Skin of body (tissue), 3 donors: ENCODE measurements at places on chromosomes 7 and 10.

GRCh38 chr10:60827791-60828488, 49.7 kb downstream of the CDK1 start:
- no peak for DNase-seq

DNA sequence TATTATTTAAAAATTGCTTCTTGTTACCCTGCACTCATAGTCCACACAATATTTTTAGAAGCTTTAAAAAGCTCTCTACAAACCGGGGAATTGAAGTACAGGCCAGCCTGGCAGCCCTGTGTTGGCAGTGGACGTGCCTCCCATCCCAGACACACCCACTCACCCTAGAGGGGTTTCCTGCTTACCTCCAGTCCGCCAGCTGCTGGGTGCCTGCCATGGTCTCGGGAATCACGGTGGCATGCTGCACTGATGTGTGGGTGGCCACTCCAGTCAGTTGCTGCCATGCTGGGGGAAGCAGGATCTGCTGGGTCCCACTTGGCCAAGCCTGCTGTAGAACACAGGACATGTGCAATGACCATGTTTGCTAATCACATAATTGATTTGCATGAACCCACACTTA, 80.4 kb downstream of the CLEC2L start:
- DNase-seq, result no peak

GRCh38 chr10:98172495-98172894, 38.0 kb downstream of the R3HCC1L start:
- no peak for DNase-seq

- no peak for DNase-seq
These were observed 34.5 kb upstream of the AQP1 start for GRCh38 chr7:30877015-30877769.

GRCh38 chr10:130453036-130453720, 317.0 kb downstream of the GLRX3 start:
- no peak for DNase-seq

GRCh38 chr10:93516006-93516380, 19.6 kb downstream of the CEP55 start:
- DNase-seq, result no peak

DNA sequence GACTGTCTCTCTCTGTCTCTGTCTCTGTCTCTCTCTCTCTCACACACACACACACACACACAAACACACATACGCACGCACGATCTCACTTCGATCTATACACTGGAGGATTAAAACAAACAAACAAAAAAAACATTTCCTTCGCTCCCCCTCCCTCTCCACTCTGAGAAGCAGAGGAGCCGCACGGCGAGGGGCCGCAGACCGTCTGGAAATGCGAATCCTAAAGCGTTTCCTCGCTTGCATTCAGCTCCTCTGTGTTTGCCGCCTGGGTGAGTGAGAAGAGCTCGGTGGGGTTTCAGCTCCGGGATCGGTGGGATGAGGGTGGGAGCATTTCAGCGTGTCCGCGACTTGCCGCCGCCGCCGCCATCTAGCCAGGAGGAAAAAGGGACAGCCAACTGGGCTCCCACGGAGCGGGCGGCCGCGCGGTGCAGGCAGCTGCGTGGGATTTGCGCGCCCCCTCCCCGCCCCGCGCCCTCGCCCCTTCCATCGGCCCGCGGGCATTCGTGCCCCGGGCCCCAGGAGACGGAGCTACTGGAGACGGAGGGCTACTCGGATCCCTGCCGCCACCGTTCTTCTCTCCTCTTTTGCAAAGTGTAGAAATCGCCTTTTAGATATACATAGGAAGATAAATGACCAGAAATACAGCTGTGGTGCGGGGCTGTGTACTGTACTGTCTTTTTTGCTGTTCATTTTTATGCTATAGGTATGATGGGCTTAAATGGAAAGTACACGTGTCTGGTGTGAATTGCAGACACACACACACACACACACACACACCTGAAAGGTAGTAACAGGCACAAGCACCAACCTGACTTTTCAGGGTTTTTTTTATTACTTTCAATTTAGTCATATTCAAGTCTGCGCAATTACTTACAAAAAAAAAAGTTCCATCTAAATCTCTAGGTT, 581 bp downstream of the PTPRZ1 start:
- DNase-seq, result no peak

GRCh38 chr7:20299647-20300312, 30.9 kb upstream of the ITGB8 start:
- no peak for DNase-seq

- DNase-seq, result no peak
These were observed 11.1 kb downstream of the HOXA4 start for GRCh38 chr7:27119412-27119911.

DNA sequence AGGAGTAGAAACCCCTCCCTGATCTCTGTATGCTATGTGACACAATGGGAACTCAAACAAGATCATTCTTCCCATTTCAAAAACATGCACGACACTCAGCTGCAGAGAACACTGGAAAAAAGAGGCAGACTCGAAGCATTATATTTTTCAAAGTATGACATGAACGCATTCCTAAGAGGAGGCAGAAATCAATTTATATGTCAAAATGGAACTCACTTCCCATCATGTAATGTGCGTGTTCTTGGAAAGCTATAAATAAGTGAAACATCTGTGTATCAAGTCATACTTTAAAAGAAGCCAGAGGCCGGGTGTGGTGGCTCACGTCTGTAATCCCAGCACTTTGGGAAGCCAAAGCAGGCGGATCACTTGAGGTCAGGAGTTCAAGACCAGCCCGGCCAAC, 142.7 kb downstream of the ICA1 start:
- peak; percentile 7 for DNase-seq
